ENCODE measurements at places on chromosomes 5 and 9.

- DNase-seq = no peak
These were observed 109.0 kb upstream of the ATP10B start for GRCh38 chr5:160961038-160961437.

DNA sequence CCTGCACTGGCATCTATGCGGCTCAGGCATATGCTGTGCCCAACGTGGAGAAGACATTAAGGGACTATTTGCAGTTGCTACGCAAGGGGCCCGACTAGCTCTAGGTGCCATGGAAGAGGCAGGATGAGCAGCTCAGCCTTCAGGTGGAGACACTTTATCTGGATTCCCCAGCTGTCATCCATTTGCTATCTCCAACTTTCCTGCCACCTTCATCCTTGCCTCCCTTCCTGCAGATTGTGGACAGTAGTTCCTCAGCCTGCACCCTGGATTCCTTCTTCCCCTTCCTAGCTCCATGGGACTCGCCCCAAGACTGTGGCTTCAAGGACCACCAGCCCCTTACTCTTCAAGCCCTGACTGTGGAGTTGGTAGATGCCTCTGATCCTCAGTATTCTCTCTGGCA is 2.0 kb downstream of the SLC35A4 start:
- DNase-seq = no peak

- DNase-seq = no peak
These were observed 1070.0 kb downstream of the CDH12 start for GRCh38 chr5:21783074-21783679.

DNA sequence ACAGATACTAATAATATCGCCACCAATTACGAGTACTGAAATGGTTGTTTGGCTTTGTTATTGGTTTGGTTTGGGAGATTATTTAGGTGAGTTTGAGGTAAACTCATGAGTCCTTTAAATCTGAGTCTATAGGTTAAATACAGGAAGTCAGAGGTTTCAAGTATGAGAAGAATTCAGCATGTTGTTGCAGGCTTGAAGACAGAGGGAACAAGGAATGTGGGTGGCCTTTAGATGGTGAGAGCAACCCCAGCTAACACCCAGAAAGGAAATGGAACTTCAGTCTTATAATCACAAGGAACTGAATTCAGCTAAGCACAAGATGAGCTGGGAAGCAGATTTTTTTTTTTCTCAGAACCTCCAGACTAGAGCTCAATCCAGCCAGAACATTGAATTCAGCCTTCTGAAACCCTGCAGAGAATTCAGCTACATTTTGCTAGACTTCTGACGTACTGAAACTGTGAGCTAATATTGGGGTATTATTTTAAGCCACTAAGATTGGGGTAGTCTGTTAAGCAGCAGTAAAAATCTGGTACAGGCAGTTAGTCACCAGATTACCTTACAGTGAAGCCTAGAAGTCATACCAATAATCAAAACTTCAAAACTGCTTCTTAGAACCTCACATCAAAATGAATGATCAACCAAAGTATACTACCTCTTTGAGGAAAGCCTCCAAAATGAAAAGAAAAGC is 216.0 kb upstream of the PUM3 start:
- no peak for DNase-seq

- no peak for DNase-seq
These were observed 27.0 kb upstream of the PITX1 start for GRCh38 chr5:135061001-135061400.

- DNase-seq = no peak
These were observed 69.2 kb downstream of the FAM114A2 start for GRCh38 chr5:153969563-153969895.

- DNase-seq = no peak
These were observed 179.9 kb downstream of the ATPSCKMT start for GRCh38 chr5:10069637-10070313.

GRCh38 chr5:620152-620551 is 8.0 kb downstream of the CEP72 start:
- DNase-seq = no peak

- no peak for DNase-seq
These were observed 169.8 kb downstream of the FOCAD start for GRCh38 chr9:20853866-20854265.
